ENCODE measurements at places on chromosomes 16 and 17.

DNA sequence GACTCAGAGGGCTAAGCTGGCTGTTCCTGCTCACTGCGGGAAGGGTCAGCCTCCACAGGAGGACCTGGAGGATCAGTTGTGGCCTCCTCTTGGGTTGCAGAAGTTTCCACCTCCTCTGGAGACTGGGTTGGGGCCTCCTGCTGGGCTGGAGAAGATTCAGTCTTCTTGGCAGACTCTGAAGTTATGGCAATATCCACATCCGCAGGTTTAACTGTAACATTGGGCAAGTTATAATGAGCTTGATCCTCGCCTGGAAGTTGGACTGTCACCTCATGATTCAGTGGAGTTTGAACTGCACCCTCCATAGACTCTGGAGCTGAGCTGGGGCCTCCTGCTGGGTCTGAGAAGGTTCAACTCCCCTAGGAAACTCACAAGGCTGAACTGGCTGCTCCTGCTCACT lies 47.6 kb upstream of the TMEM97 start:
- no peak for DNase-seq

DNA sequence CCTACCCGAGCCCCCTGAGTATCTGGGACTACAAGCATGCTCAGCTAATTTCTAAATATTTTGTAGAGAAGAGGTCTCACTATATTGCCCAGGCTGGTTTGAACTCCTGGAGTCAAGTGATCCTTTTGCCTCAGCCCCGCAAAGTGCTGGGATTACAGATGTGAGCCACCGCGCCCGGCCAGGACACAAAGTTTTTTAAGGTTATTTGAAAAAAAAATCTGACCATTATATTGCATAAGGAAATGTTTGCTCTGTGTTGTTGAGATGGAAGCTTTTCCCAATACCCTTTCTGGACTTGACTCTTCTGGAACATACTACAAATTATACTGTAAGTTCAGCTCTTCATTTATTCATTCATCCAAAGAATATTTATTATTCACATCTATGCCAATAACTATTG lies 133.3 kb upstream of the TMEM97 start:
- no peak for DNase-seq

- peak; percentile 28 for DNase-seq
Observed at GRCh38 chr16:10579965-10580882, at the start of gene EMP2. Gene EMP2 (minus strand): TSS chr16:10580598. CDS start chr16:10547617, 32,981 bp downstream.

GRCh38 chr16:5001986-5002385 lies 31.7 kb downstream of the NAGPA start:
- DNase-seq: no peak

DNA sequence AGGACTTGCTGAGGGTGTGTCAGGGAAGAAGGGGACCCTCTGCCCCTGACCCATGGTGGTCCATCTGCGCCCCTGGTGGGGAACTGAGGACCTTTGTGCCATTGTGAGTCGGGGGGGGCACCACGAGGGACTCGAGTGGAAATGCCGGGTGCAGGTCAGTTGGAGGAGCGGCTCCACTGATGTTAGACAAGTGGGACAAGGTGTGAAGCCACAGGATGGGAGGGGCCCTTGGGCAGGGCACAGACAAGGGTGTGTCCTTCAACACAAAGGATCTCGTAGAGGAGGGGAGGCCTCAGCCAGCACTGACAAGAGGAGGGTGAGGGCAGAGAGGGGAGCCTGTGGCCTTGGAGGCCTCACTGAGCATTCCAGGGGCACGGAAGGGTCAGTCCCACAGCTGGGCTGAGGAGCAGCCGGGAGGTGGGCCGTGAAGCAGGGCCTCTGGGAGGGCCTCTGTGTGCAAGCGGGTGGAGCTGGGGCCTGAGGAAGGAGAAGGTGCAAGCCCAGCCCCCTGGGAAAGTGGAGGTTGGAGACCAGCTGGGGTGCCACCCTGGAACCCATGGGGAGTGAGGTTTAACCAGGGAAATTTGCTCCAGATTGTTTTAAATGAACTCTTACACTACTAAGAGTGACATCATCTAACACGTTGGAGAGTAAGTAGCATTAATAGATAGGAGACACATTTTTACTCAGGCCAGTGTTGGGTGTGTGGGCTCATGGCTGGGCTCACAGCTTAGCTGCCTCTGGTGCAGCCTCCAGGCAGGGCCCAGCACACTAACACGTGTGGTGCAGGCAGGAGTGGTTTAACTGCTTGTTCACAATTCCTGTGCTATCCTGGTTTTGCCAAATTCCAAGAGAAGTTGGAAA lies 27.9 kb downstream of the NARF start:
- no peak for DNase-seq
